ENCODE measurements at places on chromosomes 6 and 20. TPM values are rescaled to one million over a fixed set of nuclear protein-coding genes. Genes with fewer than 3 reads are reported as not detected.

- peak; percentile 40 for DNase-seq
Measured at GRCh38 chr20:52972190-52972937, at the start of gene TSHZ2. TSS of gene TSHZ2 (plus strand) at chr20:52972358. CDS start at chr20:52973294, 936 bp downstream.

EEF1A2 gene
- 1,736 TPM for total RNA-seq

DNA sequence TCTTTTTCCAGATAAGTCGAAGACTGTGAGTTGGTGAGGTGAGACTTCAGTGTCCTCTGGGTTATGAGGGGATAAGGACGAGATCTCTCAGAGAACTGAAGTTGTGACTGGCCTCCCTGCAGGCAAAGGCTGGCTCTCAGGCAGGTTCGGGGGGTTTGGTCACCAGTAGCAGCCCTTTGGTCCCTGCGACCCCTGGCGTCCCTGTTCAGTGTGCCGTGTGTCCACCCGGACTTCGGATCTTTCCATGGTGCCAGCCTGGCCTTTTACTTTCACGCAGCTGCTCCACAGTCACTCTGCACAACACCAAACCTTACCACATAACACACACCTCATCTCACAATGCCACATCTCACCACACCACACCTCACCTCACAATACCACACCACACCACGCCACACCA, 131.9 kb downstream of the ERMARD start:
- no peak for DNase-seq

GRCh38 chr20:36113036-36113435, 41.5 kb upstream of the EPB41L1 start:
- DNase-seq = no peak

SOX4 gene
- 0.80 TPM for total RNA-seq

GRCh38 chr20:13947719-13948118, 42.7 kb downstream of the SEL1L2 start:
- no peak for DNase-seq

DNA sequence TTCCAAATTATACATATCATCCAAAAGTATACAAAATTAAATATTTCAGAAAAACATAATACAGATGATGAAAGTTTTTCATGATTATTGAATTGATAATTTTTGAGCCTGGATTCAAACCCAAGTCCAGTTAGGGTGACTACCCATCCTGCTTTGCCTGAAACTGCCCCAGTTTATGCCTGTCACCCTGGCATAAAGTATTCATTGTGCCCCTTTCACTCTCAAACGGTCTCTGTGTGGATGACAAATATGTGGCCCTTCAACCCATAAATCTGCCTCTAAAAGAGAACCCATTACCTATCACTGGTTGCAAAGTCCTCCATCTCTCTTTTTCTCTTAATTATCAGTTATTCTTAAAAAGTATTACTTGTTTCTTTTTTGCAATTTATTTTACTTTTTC, 553.7 kb upstream of the JARID2 start:
- DNase-seq = no peak

Measured in gastrocnemius medialis (tissue), 4 donors.